ENCODE measurements at places on chromosomes 6 and 20. TPM values are rescaled to one million over a fixed set of nuclear protein-coding genes. Genes with fewer than 3 reads are reported as not detected.

SNX9 gene
- 22.6 TPM for total RNA-seq

WASF1 gene
- 2.9 TPM for total RNA-seq

ZSCAN23 gene
- total RNA-seq, result 0.75 TPM

ELOVL2 gene
- total RNA-seq, result 1.7 TPM

XKR7 gene
- 0.46 TPM for total RNA-seq

DNAH8 gene
- total RNA-seq, result not detected

MYT1 gene
- total RNA-seq, result 0.50 TPM

TFEB gene
- 11.9 TPM for total RNA-seq

SLC22A2 gene
- not detected for total RNA-seq

PPDPF gene
- total RNA-seq, result 194 TPM

VPS16 gene
- 19.2 TPM for total RNA-seq

DNA sequence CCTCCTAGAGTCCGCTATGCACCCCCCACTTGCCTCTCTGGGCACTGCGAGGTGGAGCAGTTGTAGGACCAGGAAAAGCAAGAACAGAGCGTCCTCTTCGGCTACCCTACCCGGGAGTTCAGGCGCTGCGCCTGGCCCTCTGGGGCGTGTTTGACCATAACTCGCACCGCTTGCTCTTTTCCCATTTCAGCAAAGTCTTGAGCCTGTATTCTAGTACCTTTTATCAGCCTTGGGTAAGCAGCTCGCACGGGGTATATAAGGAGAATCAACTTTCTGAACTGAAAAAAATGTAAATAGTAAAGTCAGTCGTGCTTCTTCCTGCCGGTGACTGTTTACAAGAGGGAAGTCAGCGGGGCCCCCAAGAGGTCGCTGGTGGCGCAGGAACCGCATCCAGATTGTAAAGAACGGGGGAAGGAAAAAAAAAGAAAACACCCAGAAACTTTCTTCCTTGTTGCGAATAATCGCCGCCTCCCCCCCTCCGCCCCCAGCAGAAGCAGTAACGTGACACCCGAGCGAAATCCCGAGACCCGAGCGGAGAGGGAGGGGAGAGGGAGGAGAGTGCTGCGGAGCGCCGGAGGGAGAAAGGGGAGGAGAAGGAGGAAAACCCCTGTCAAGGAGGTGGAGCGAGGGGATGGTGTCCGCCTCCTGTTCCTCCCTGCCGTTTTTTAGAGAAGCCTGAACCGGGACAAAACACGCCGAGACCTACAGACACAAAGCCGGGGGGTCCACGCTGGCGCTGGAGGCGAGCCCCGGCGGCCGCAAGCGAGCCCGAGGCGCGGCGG is at the start of gene UST:
Gene UST, plus strand, starts transcription at position 668 of the 782 bp plus-strand sequence. CDS start 401 bp downstream, outside the sequence.
- no peaks in the 10 kb centered on the region for H3K27me3 ChIP-seq
- H3K27ac ChIP-seq, result peak within 1 kb of the TSS; percentile 49
- peak; percentile 88 for DNase-seq
- no peaks in the 10 kb centered on the region for H3K36me3 ChIP-seq
- peak within 1 kb of the TSS; percentile 85 for H3K4me3 ChIP-seq
- H3K4me1 ChIP-seq, result peaks cover 34% of the 10 kb centered on the region

DNA sequence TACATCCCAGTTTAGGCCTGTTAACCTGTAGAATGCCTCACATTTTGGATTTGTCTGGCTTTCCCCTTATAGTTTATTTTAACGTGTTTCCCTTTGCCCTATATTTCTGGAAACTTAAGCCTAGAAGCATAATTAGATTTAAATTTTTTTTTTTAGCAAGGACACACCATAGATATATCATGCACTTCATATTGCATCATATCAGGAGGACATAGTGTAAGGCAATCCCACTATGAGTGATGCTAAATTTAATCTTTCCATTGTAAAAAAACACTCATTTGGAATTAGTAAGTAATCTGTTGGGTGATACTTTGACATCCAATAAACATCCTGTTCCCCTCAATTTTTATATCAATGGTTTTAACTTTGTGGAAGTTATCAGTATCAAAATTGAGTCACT is 10.3 kb upstream of the FAXC start:
- no peak overlapping the region for H3K4me3 ChIP-seq
- H3K4me1 ChIP-seq, result no peaks in the 10 kb centered on the region
- no peak overlapping the region for H3K27ac ChIP-seq
- DNase-seq, result no peak
- H3K27me3 ChIP-seq, result no peaks in the 10 kb centered on the region

- H3K36me3 ChIP-seq, result no peaks in the 10 kb centered on the region
- peak overlapping the region; percentile 35 for H3K27ac ChIP-seq
- H3K27me3 ChIP-seq, result no peaks in the 10 kb centered on the region
- no peak overlapping the region for H3K4me3 ChIP-seq
- DNase-seq, result peak; percentile 58
These were observed 29.6 kb downstream of the RRBP1 start for GRCh38 chr20:17652411-17652810.

- H3K4me1 ChIP-seq, result no peaks in the 10 kb centered on the region
- H3K27me3 ChIP-seq, result peaks cover 15% of the 10 kb centered on the region
These were observed 5.0 kb upstream of the BHLHE23 start for GRCh38 chr20:63011798-63012197.

GRCh38 chr6:40460380-40460779 is 126.8 kb downstream of the LRFN2 start:
- no peak for DNase-seq

- DNase-seq, result no peak
- peak overlapping the region; percentile 88 for H3K27ac ChIP-seq
- H3K27me3 ChIP-seq, result no peaks in the 10 kb centered on the region
- no peak overlapping the region for H3K4me3 ChIP-seq
These were observed 125.1 kb downstream of the MRPL14 start for GRCh38 chr6:44002067-44002592.

GRCh38 chr6:107488875-107489635 is 862 bp upstream of the SOBP start:
- no peaks in the 10 kb centered on the region for H3K27me3 ChIP-seq
- DNase-seq, result peak; percentile 22
- peak overlapping the region; percentile 72 for H3K4me3 ChIP-seq
- peaks cover 5% of the 10 kb centered on the region for H3K4me1 ChIP-seq

- no peak overlapping the region for H3K4me3 ChIP-seq
- no peak overlapping the region for H3K27ac ChIP-seq
- H3K27me3 ChIP-seq, result no peaks in the 10 kb centered on the region
These were observed 70.4 kb downstream of the AKAP7 start for GRCh38 chr6:131205481-131206244.

- H3K4me1 ChIP-seq, result no peaks in the 10 kb centered on the region
- no peaks in the 10 kb centered on the region for H3K36me3 ChIP-seq
- no peaks in the 10 kb centered on the region for H3K27me3 ChIP-seq
- no peak overlapping the region for H3K4me3 ChIP-seq
- no peak overlapping the region for H3K27ac ChIP-seq
These were observed 89.1 kb downstream of the MYLK4 start for GRCh38 chr6:2661651-2662050.

- H3K4me3 ChIP-seq, result no peak overlapping the region
- H3K27me3 ChIP-seq, result no peaks in the 10 kb centered on the region
- peaks cover 4% of the 10 kb centered on the region for H3K4me1 ChIP-seq
- H3K36me3 ChIP-seq, result no peaks in the 10 kb centered on the region
These were observed 181.8 kb upstream of the MCHR2 start for GRCh38 chr6:100175814-100176310.

DNA sequence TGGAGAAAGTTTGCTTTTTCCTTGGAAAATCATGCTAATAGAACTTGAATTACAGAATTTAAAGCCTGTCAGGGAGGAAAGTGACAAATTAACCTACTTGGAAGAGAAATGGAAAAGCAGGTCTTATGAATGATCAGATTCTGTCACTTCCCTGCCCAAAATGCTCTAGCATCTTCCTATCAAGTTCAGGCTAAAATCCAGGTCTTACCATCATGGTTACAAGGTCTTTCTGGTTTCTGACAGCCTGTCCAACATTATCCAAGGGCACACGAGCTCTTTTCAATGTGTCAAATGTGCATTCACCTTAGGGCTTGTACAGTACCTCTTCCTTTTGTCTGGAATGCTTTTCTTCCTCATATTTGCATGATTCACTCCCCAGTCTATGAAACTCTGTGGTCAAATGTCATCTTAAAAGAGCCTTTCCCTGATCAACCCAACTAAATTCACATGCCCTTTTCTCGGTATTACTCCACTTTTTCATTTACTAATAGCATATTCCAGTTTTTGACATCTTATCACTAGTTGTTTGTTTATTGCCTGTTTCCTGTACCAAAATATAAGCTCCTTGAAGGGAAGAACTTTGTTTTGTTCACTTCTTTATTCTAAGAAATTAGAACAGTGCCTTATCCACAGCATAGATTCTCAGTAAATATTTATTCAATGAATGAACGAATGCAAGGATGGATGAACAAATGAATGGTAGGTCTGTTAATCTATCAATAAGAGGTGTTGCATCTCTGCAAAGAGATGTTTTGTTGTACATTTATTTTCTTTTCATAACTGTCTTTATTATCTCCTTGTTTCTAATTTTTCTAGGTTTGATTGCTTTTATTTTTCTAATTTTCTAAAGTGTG is 139.5 kb downstream of the BCAS1 start:
- H3K27me3 ChIP-seq, result no peaks in the 10 kb centered on the region
- H3K27ac ChIP-seq, result no peak overlapping the region
- H3K36me3 ChIP-seq, result no peaks in the 10 kb centered on the region
- no peaks in the 10 kb centered on the region for H3K4me1 ChIP-seq

- DNase-seq, result no peak
- H3K4me3 ChIP-seq, result no peak overlapping the region
- no peak overlapping the region for H3K27ac ChIP-seq
- H3K27me3 ChIP-seq, result no peaks in the 10 kb centered on the region
These were observed 24.0 kb upstream of the GTSF1L start for GRCh38 chr20:43750774-43751166.

GRCh38 chr20:58682656-58683531 is 9.7 kb upstream of the NPEPL1 start:
- no peak overlapping the region for H3K27ac ChIP-seq
- DNase-seq, result no peak
- H3K27me3 ChIP-seq, result no peaks in the 10 kb centered on the region

- no peaks in the 10 kb centered on the region for H3K36me3 ChIP-seq
- H3K27ac ChIP-seq, result no peak overlapping the region
- no peaks in the 10 kb centered on the region for H3K27me3 ChIP-seq
- no peaks in the 10 kb centered on the region for H3K4me1 ChIP-seq
- H3K4me3 ChIP-seq, result no peak overlapping the region
These were observed 202.3 kb downstream of the DLL1 start for GRCh38 chr6:170088582-170088955.

DNA sequence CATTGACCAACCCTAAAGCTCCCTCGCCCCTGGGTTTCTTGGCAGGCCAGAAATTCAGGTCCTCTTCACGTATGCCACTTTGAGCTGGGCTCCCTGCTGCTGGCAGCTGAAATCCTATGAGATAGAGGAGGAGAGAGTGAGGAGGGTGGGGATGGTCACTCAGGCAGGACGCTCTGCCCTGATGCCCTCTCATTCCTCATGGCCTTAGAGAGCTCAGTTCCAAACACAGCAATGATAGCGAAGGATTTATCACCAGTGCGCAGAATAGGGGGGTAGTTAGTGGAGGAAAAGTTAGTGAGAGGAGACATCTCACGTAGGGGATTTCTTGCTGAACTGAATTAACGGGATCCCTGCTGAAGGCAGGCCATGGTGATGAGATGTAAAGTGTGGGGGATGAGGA is 84.2 kb upstream of the PMEPA1 start:
- DNase-seq, result no peak
- H3K4me1 ChIP-seq, result no peaks in the 10 kb centered on the region
- H3K36me3 ChIP-seq, result no peaks in the 10 kb centered on the region
- H3K4me3 ChIP-seq, result no peak overlapping the region

GRCh38 chr6:37906121-37906520 is 86.6 kb downstream of the ZFAND3 start:
- no peak for DNase-seq
- H3K27ac ChIP-seq, result no peak overlapping the region
- no peaks in the 10 kb centered on the region for H3K4me1 ChIP-seq
- H3K36me3 ChIP-seq, result no peaks in the 10 kb centered on the region
- H3K4me3 ChIP-seq, result no peak overlapping the region
- no peaks in the 10 kb centered on the region for H3K27me3 ChIP-seq

- DNase-seq, result no peak
- H3K27ac ChIP-seq, result no peak overlapping the region
- no peaks in the 10 kb centered on the region for H3K4me1 ChIP-seq
- no peak overlapping the region for H3K4me3 ChIP-seq
- H3K27me3 ChIP-seq, result no peaks in the 10 kb centered on the region
These were observed 30.8 kb downstream of the SNPH start for GRCh38 chr20:1296922-1297321.

- no peak for DNase-seq
- no peaks in the 10 kb centered on the region for H3K27me3 ChIP-seq
- H3K36me3 ChIP-seq, result no peaks in the 10 kb centered on the region
- H3K27ac ChIP-seq, result no peak overlapping the region
- no peak overlapping the region for H3K4me3 ChIP-seq
These were observed 87.3 kb downstream of the PTPRT start for GRCh38 chr20:43102394-43102793.

DNA sequence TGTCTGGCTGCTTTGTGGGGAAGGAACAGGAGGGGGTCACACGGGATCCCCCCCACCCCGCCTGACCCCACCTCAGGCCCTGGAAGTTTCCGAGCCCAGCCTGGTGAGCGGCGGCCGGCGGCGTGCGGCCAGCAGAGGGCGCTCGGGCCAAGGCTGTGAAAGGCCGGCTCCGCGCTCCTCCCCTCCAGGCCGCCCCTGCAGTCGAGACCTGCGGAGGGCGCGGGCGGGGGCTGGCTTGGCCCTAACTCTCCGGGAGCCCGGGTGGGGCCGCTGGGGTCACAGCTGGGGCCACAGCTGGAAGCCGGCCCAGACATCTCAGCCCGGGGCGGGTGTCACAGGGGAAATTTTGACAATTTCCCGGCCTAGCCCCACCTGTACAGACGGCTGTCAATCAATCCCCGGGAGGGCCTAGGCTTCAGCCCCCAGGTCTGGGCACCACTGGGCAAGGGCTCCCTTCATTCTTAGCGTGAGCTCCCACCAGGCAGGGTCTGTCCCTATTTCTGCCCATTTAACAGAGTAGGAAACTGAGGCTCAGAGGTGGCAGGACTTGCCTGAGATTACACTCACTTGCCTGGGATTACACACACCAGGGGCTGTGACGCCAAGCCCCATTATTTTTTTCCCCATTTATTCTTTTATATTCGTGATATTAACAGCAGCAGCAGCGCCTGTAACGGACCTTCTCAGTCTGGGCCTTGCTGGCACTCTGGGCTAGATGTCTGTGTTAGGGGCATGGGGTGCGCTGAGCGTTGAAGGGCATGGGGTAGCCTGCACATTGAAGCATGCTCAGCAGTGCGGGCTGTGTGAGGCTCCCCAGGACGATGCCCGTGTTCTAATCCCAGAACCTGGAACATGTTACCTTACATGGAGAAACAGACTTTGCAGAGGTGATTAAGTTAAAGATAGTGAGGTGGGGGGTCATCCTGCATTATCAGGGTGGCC is 23.0 kb downstream of the ZBP1 start:
- no peaks in the 10 kb centered on the region for H3K4me1 ChIP-seq
- no peaks in the 10 kb centered on the region for H3K27me3 ChIP-seq
- no peak overlapping the region for H3K4me3 ChIP-seq
- no peaks in the 10 kb centered on the region for H3K36me3 ChIP-seq
- DNase-seq, result peak; percentile 40
- H3K27ac ChIP-seq, result no peak overlapping the region

- peak overlapping the region; percentile 48 for H3K27ac ChIP-seq
- DNase-seq, result no peak
- no peak overlapping the region for H3K4me3 ChIP-seq
These were observed 157.1 kb upstream of the CENPW start for GRCh38 chr6:126182650-126183311.

Measured in pancreas (tissue), 10 donors.